Osteoblast (primary cell): ENCODE measurements at places on chromosomes 16 and 17.
A peak's percentile ranks its signal among the peaks of the same experiment; 100 is the strongest.

DNA sequence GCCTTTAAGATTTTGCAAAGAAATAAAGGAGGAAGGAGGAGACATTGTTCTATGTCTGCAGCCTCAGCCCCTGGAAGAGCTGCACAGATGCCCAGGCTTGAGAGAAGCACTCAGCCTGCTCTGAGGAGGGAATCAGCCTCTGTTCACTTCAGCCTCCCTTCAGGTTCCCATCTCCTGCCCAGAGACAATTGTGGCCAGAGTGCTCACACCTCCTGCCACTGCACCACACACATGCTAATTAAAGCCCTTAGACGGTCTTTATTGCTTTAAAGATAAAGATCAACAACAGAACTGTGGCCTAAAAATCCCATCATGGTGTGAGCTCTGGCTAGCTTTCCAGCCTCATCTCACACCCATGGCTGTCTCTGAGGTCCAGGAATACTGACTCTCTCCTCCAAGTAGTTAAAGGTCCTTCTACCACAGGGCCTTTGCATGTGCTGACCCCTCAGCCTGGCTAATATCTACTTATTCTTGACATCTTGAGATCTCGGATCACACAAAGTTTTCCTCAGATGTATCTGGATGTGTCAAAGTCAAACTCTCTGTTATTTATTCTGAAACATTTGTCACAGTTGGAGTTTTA is 33.8 kb downstream of the CHD9NB start:
- H3K36me3 ChIP-seq, result no peaks in the 10 kb centered on the region
- no peaks in the 10 kb centered on the region for H3K27me3 ChIP-seq
- H3K4me1 ChIP-seq, result no peaks in the 10 kb centered on the region
- H3K27ac ChIP-seq, result no peak overlapping the region
- DNase-seq, result no peak
- H3K4me3 ChIP-seq, result no peak overlapping the region

GRCh38 chr17:78859051-78859450 is 18.4 kb upstream of the USP36 start:
- peak; percentile 51 for DNase-seq
- H3K4me3 ChIP-seq, result no peak overlapping the region
- H3K36me3 ChIP-seq, result peaks cover 49% of the 10 kb centered on the region
- no peaks in the 10 kb centered on the region for H3K27me3 ChIP-seq
- H3K27ac ChIP-seq, result no peak overlapping the region

- H3K4me3 ChIP-seq, result no peak overlapping the region
- no peak overlapping the region for H3K27ac ChIP-seq
- H3K36me3 ChIP-seq, result no peaks in the 10 kb centered on the region
- DNase-seq, result peak; percentile 63
- H3K4me1 ChIP-seq, result no peaks in the 10 kb centered on the region
These were observed 20.4 kb upstream of the YPEL2 start for GRCh38 chr17:59311051-59311468.

- no peak for DNase-seq
- no peak overlapping the region for H3K4me3 ChIP-seq
- H3K27me3 ChIP-seq, result no peaks in the 10 kb centered on the region
- H3K36me3 ChIP-seq, result peaks cover 96% of the 10 kb centered on the region
These were observed 23.1 kb downstream of the ACLY start for GRCh38 chr17:41895617-41896016.

DNA sequence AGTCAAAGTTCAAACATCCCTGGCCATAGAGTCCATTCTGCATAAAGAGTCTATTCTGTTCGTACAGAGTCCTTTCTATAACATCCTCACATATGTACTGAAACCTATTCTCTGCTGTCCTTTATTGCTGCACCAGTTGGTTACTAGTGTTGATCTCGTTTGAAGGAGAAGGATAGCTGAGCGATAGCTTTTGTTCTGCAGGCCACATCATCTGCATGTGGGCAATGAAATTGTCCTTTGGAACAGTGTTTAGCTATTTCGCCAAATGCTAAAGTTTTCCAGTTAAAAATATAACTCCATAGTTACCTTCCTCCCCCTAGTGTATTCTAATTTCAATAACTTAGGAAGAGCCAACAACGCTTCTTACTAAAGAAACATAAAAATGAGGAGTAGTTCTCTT is 6.0 kb downstream of the RHOT1 start:
- peaks cover 5% of the 10 kb centered on the region for H3K4me1 ChIP-seq
- H3K27ac ChIP-seq, result no peak overlapping the region
- DNase-seq, result no peak
- H3K36me3 ChIP-seq, result peaks cover 4% of the 10 kb centered on the region
- H3K27me3 ChIP-seq, result no peaks in the 10 kb centered on the region
- no peak overlapping the region for H3K4me3 ChIP-seq

- H3K4me1 ChIP-seq, result no peaks in the 10 kb centered on the region
- no peaks in the 10 kb centered on the region for H3K27me3 ChIP-seq
- no peak overlapping the region for H3K4me3 ChIP-seq
- no peak overlapping the region for H3K27ac ChIP-seq
These were observed 27.2 kb downstream of the NAGPA start for GRCh38 chr16:5006348-5007193.

GRCh38 chr16:82583422-82583821 is 43.3 kb upstream of the CDH13 start:
- H3K36me3 ChIP-seq, result no peaks in the 10 kb centered on the region
- H3K27me3 ChIP-seq, result no peaks in the 10 kb centered on the region
- no peak for DNase-seq
- H3K4me3 ChIP-seq, result no peak overlapping the region
- H3K4me1 ChIP-seq, result peaks cover 11% of the 10 kb centered on the region
- no peak overlapping the region for H3K27ac ChIP-seq

GRCh38 chr16:84528322-84528721 is 23.9 kb upstream of the MEAK7 start:
- DNase-seq, result no peak
- no peaks in the 10 kb centered on the region for H3K27me3 ChIP-seq
- peaks cover 32% of the 10 kb centered on the region for H3K4me1 ChIP-seq
- H3K27ac ChIP-seq, result no peak overlapping the region

DNA sequence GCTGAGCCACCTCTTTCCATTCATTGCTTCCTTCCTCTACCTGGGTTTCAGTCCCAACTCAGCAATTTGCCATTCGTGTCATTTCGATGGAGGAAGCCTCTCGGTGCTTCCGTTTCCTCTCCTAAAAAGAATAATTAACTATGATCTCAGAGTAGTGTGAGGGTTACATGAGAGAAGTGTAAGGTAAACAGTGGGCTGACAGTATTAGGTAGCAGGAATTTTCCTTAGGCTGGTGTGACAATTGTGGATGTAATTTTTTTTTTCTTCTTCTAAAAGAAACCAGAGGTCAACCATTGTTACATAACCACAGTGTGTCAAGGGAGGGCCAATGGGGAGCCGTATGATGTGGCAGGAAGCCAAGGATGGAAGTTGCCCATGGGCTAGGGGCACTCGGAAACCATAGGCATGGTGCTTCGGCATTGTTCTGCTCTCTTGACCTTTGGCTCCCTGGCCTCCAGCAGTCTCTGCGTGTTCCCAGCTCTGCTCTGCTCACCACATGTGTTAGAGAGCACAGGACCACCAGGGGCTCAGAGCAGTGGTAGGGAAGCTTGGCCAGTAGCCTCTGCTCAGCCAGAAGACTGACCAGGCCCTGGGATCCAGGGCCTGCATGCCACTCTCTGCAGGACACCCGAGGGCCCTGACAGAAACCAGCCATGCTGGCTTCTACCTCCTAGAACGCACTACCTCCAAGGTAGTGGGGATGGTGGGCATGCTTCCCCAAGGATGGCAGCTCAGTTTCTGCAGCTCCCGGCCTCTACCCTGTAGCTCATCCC is 2.0 kb upstream of the TOP2A start:
- peaks cover 23% of the 10 kb centered on the region for H3K4me1 ChIP-seq
- H3K4me3 ChIP-seq, result no peak overlapping the region
- DNase-seq, result no peak

- no peaks in the 10 kb centered on the region for H3K36me3 ChIP-seq
- no peaks in the 10 kb centered on the region for H3K4me1 ChIP-seq
- H3K4me3 ChIP-seq, result no peak overlapping the region
- no peak overlapping the region for H3K27ac ChIP-seq
- H3K27me3 ChIP-seq, result no peaks in the 10 kb centered on the region
- no peak for DNase-seq
These were observed 201.2 kb upstream of the CACNG3 start for GRCh38 chr16:24054741-24055491.

GRCh38 chr17:45905814-45906213 is 11.5 kb downstream of the MAPT start:
- no peaks in the 10 kb centered on the region for H3K4me1 ChIP-seq
- peaks cover 43% of the 10 kb centered on the region for H3K27me3 ChIP-seq
- H3K36me3 ChIP-seq, result no peaks in the 10 kb centered on the region

GRCh38 chr17:6392609-6393350 is 42.1 kb downstream of the AIPL1 start:
- H3K4me3 ChIP-seq, result no peak overlapping the region

- peak; percentile 77 for DNase-seq
- no peaks in the 10 kb centered on the region for H3K27me3 ChIP-seq
- H3K27ac ChIP-seq, result peak overlapping the region; percentile 73
- no peaks in the 10 kb centered on the region for H3K36me3 ChIP-seq
- no peak overlapping the region for H3K4me3 ChIP-seq
These were observed 3.6 kb downstream of the PIEZO1 start for GRCh38 chr16:88781140-88782077.

DNA sequence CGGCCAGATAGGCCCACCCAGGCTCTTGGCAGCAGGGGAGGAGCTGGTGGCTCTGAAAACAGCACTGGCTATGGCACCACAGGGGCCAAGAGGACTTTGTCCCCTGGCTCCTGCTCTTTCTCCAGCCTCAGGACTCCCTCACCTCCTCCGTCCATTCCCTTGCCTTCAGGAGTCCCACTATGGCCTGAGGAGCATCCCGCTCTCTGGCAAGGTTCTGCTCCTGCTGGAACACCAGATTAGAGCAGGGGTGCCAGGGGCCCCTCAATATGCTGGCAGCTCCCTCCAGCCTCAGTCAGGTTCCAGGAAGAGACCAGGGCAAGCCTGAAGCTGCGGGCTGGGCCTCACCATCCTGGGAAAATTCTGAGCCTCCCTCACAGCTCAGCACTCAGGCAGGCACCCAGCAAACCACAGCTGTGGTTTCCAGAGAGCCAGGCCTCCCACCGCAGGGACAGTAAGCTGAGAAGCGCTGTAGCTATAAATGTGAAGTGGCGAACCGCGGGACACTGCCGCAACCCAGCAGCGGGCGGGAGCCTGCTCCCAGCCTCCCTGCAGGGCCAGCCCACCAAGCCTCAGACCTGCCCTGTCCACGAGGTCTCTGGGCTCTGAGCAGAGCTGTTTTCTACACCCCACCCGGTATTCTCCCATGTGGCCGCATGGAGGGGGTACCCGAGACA is 25.7 kb downstream of the C17orf100 start:
- no peak overlapping the region for H3K4me3 ChIP-seq
- peak; percentile 95 for DNase-seq
- peaks cover 4% of the 10 kb centered on the region for H3K4me1 ChIP-seq
- H3K27me3 ChIP-seq, result peaks cover 39% of the 10 kb centered on the region
- no peaks in the 10 kb centered on the region for H3K36me3 ChIP-seq

- H3K4me1 ChIP-seq, result no peaks in the 10 kb centered on the region
- H3K27ac ChIP-seq, result no peak overlapping the region
- no peaks in the 10 kb centered on the region for H3K27me3 ChIP-seq
- no peaks in the 10 kb centered on the region for H3K36me3 ChIP-seq
- H3K4me3 ChIP-seq, result no peak overlapping the region
These were observed 383.1 kb downstream of the KCNJ2 start for GRCh38 chr17:70552230-70552981.
